ENCODE measurements at places on chromosomes 2 and 18.

- no peak for DNase-seq
These were observed 56.1 kb upstream of the SMAD7 start for GRCh38 chr18:49006641-49007454.

DNA sequence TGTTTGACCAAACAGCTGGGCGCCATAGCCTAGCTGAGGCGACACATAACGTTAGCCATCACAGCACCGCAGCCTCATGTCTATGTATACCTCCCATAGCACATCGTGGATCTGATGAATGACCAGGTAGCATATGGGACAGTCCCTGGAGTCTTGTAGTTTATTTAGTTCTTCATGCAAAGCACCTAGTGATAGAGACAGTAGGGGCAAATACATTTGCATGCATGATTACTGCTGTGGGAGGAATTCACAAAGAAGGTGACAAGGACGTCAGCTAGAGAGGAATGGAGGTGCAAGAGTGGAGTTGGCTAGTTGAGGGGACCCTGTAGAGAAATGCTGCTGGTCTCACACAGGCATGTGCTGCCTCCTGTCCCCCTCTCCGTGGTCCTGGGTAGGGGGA lies 478.9 kb upstream of the HS6ST1 start:
- no peak for DNase-seq

DNA sequence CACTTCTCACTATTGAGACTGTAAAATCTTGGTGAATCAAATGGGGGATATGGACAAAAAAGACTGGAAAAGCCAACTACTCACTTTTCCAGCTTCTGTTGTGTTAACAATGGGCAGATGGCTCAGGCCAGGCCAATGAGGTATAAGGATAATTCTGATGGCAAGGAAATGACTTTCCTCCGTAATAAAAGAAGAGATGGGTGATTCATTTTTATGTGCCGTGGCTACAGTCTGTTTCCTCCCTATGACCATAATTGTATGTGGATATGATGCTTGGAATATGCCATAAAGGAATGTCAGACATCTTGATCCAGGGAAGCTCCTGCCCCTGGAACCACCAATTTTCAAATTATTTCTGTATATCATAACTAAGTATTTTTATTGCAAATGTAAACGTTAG lies 406.8 kb downstream of the CCDC85A start:
- DNase-seq: no peak

- DNase-seq: no peak
These were observed 456.8 kb upstream of the NXPH2 start for GRCh38 chr2:139237023-139237422.

GRCh38 chr18:3526421-3527354 lies 76.7 kb downstream of the TGIF1 start:
- no peak for DNase-seq

DNA sequence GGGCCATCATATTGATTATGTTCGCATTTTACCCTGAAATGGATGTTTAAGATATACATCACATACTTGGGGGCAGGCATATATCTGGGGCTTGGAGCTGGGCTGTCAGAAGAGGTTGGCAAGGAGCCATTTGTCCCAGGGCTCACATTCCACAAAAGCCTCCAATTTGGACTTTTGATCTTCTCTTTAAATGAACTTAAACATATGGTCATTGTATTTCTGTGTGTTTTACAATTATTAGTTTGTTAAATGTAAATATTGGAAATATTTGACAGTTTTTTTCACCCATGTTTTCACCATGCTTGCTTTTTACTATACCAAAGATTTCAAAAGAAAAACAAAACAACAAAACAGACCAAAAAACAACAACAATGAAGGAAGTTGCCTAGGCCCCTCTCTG lies 165.8 kb upstream of the MEIS1 start:
- DNase-seq: no peak

GRCh38 chr2:200703127-200703925 lies 108.4 kb upstream of the BZW1 start:
- DNase-seq: no peak

DNA sequence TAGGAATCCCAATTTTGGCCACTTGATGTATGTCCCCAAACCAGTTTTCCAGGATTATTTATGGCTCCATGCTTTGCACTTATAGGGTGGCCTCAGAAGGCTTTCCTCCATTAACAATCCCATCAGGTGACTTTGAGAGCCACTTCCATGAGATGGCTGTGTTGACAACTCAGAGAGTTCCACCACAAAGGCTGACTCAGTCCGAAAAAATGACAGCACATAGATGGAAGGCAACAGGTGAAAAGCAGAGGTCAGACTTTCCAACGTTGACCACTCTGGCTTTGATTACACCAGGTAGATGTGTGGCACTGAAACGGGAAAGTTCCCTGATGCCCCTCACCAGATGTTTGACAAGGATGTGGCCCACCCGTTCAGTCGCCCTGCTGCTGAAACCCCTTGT lies 431.4 kb upstream of the TNP1 start:
- DNase-seq: no peak

Measured in activated CD4-positive, alpha-beta T cell treated with anti-CD3 and anti-CD28 coated beads for 4 hours (primary cell).